NCI-H446 (cell line): ENCODE measurements at places on chromosomes 3 and 15.

DNA sequence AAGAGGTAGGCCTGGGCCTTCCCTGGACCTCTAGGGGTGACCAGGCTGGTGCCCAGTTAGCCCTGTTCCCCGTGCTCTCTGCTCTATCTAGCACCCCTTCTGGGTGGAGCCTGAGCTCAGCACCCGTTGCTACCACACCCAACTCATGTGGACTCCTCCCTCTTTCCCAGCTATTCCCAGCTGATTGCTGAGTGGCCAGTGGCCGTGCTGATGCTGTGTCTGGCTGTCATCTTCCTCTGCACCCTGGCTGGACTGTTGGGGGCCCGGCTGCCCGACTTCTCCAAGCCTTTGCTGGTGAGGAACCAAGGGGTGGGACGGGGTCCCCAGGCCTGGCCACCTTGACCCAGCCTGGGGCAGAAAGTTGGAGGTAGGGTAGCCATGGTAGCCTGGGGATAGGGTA, 6.2 kb downstream of the DISP2 start:
- no peak for DNase-seq

DNA sequence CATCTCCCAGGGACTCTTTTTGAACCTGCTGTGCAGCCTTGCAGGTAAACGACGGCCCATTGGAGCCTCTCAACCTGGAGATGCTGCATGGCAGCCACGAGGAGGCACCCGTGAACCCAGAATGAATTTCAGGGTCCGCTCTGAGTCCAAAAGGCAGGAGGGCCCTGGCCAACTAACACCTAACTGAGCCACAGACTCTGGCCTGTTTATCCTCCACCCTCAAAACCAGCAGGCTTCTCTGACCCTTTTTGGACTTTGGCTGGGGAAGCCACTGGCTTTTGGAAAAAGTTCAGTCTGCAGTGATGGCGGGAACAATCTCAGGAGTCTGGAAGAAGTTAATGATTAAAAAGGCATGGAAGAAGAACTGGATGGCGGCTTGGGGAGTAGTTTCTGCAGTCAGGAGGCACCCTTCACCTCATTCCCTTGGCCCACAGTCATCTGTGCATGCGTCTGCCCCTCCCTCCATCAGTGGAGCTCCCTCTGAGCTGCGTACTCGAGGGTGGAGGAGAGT, 4.1 kb downstream of the PXYLP1 start:
- DNase-seq, result no peak

GRCh38 chr3:69893274-69893673, 106.3 kb upstream of the SAMMSON start:
- DNase-seq, result no peak

- no peak for DNase-seq
Measured at GRCh38 chr3:53502737-53503136, 8.3 kb downstream of the CACNA1D start.

DNA sequence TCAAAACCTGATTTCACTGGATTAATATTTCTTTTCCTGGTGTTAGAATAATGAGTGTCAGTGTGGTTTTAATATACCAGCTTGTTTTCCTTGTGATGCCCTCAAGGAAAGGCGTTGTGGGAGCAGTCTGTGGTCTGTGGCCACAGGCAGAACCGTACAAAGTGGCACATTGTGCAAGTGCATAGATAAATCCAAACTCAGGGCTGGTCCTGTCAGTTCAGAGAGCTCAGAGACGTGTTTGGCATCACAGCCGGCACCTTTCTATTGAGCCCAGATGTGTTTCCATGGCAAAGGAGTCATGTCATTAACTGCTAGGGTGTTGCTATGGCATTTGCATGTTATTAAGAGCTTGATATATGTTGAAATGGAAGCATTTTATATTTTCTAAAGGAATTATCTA, 289.9 kb upstream of the RASGRP1 start:
- no peak for DNase-seq

DNA sequence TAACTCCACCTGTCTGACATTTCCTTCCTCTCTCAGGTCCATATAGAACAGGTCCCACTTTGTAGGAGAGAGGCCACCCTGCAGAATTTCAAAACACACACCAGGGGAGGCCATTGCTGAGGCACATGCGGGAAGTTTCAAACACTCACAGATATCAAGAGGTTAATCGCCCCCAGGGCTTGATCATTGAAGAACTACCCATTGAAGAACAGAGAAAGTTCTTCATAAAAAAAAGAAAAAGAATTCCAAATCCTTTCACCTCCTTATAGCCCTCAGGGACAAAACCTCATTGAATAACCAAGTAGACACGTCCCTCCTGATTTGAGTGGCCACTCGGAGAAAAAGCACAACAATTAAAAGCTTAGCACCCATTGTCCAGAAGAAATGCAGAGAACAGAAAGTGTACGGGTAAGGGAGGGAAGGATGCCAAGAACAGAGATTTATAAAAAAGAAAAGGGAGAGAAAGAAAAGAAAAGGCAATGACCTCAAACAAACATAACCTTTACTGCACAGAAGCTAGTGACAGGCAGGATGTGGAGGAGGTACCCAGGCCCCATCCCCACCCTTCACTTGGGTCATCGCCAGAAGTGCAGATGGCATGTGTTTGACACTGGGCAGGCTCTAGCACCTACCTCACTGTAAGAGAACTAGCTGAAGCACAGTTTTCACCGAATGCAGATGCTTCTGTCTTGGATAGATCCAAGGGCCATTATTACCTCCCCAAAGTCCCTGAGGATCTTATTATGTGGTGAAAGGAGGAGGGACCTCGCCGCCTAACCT, 112.3 kb upstream of the HES1 start:
- DNase-seq, result peak; percentile 84

DNA sequence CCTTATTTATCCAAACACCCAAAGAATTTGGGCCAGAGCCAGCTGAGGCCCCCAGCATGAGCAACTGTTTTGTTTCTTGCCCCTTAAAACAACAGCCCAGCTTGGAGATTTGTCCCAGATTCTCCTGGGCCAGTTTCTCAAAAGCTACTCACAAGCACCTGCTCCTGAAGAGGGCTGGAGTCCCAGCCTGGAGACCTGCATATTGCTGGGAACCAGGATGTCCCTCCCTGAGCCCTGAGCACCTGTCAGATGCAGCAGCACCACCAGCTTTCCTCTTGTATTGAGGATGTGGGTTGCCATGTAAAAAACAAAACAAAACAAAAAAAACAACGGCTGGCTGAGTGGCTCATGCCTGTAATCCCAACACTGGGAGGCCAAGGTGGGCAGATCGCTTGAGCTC, 7.0 kb upstream of the RFT1 start:
- DNase-seq, result no peak

DNA sequence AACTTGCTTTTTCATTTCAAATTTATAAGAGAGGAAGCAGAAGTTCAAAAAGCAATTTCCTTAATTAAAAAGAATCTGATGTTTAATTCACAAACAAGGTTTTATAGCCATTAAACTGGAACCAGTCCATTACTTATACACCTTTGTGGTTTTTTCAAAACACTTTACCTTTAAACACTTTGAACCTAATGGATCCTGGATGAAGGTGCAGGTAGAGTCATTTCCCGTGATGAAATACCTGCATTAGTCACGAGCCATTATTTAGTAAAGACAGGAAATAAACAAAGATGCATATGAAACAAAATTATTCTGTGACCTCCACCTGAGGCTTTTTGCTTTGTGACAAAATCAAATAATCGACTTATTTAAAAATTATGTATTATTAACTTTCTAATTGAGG, 341.7 kb upstream of the UBE2E2 start:
- no peak for DNase-seq

DNA sequence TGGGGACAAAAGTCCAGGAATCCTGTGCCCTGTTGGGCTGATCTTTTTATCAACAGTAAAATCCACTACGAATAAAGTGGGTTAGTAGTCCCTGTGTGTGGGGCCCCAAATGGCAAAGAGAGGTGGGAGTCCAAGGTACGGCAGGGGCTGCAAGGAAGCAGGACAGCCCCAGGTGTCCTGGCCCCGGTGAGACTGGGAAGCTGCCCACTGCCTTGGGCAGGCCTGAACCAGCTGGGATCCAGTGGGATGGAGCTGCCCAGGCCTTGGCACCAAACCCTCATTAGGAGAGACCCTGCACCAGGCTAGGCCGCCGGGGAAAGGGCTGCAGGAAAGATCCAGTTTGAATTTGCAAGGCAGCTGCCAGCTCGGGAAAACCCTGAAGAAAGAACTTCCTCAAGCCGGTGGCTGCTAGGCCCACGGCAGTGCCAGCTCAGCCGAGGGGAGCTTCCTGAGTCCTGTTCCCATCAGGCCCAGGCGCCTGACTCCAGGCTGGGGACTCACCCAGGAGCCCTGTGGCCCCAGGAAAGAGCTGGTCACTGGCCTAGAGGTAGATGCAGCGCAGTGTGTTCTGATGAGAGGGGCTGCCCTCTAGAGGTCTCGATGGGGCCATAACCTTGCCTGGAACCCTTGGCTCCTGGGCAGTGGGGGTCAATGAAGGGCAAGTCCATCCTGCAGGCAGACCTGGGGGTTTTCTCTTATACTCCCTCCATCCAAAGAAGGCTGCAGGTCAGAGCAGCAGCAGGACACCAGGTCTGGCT, 14.4 kb upstream of the GNAI2 start:
- DNase-seq, result no peak

GRCh38 chr15:64582202-64582601, 121.8 kb downstream of the ZNF609 start:
- DNase-seq, result no peak

GRCh38 chr3:142976621-142977398, 13.3 kb upstream of the PAQR9 start:
- peak; percentile 82 for DNase-seq

DNA sequence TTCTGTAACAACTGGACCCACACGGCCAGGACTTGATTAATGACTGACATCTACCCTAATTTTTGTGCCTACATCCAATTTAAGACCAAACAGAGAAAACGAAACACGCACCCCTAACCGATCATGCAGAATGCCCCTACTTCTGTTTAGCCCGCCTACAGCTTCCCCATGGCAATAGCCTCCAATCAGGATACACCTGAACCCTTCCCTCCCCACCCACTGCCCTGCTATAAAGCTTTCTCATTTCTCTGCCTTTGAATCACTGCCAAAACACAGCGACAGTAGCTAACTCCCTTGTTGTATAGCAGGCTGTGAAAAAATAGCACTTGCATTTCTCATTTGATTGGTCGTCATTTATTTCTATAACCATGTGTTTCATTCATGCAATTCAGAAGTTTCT, 45.2 kb upstream of the DPPA4 start:
- no peak for DNase-seq

- no peak for DNase-seq
Measured at GRCh38 chr3:161905520-161906132, 409.0 kb downstream of the OTOL1 start.

DNA sequence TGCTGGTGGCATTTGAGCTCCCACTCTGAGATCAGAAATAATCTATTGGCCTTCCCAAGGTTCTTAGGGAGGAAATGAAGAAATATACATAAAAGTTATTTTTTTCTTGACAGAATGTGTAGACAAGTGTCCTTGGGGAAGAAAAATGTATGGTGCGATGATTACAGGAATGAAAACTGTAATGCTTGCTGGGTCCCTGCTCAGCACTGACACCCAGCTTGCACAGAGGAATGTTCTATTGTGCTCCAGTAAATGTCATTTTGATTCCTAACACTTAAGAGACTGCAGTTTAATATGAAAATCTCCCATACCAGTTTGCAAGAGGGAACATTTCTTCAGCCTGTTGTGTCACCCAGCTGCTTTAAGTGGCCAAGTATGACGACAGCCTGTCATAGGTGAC, 271.3 kb upstream of the TPM1 start:
- DNase-seq, result no peak

GRCh38 chr15:60804986-60805949, 326.3 kb upstream of the ICE2 start:
- no peak for DNase-seq

DNA sequence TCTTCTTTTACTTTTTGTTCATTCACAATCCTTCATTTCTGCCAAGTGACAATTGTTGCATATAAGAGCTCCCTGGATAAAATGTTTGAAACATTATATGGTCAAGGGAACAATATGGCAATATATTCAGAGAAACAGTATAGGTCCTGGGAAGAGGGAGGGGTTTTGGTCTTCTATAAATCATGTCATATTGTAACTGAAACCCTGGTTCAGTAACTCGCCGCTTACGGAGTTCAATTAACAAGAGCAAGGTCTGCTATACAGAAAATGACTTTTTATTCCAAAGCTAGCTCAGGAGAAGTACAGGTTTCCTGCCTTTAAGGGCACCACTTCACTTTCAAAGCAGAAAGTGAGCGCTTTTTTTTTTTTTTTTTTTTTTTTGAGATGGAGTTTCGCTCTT, 522.1 kb upstream of the TGFBR2 start:
- DNase-seq, result no peak

- DNase-seq, result peak; percentile 85
Measured at GRCh38 chr3:192373032-192373431, 354.3 kb downstream of the FGF12 start.

DNA sequence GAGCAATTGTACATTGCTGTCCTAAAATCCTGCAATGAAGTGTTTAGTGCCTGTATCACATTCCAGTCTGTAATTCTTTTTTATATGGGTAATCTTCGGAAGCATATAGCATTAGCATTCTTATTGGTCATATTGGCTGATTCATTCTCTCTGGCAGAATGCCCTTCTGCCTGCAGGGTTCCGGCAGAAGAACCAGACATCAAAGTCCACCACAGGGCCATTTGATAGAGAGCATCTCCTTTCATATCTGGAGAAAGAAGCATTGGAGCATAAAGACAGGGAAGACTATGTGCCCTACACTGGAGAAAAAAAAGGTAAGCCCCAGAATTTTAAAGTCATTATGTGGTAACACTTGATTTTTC, 39.6 kb downstream of the TMOD3 start:
- no peak for DNase-seq

- DNase-seq, result no peak
Measured at GRCh38 chr3:9141928-9142289, 107.5 kb downstream of the SRGAP3 start.

- no peak for DNase-seq
Measured at GRCh38 chr15:70013656-70014313, 83.9 kb downstream of the TLE3 start.

GRCh38 chr15:62421289-62421688, 256.2 kb upstream of the C2CD4B start:
- no peak for DNase-seq

- DNase-seq, result no peak
Measured at GRCh38 chr3:188446014-188446413, 292.1 kb downstream of the LPP start.

DNA sequence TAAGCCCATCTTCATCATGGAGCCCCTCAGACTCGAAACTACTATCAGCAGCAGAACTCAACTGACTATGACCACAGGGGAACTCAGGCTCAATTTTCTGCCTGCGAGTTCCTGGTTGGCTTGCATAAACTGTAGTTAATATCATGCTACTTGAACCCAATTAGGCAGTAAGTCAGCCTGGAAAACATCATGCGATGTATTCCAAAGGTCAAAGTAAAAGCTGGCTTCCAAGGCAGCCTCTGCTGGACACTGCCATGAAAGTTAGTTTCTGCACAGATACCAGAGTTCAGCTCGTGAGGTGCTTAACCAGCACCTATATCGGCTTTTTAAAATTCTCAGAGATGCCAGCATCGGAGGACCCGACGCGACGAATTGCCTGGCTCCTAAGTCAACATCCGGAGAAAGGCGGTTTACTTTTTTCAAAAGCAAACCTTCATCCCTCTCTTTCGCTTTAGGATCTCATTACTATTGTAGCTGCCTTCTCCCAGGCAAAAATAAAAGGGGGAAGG, 3.8 kb downstream of the ANP32A start:
- no peak for DNase-seq
